ENCODE measurements at places on chromosomes 13 and 19. TPM values are rescaled to one million over a fixed set of nuclear protein-coding genes. Genes with fewer than 3 reads are reported as not detected.
A peak's percentile ranks its signal among the peaks of the same experiment; 100 is the strongest.

- no peaks in the 10 kb centered on the region for H3K36me3 ChIP-seq
- H3K4me1 ChIP-seq = peaks cover 12% of the 10 kb centered on the region
- no peaks in the 10 kb centered on the region for H3K27me3 ChIP-seq
- no peak overlapping the region for H3K4me3 ChIP-seq
- peak overlapping the region; percentile 7 for H3K27ac ChIP-seq
Measured at GRCh38 chr19:2274931-2275535, 6.9 kb downstream of the PEAK3 start.

DNA sequence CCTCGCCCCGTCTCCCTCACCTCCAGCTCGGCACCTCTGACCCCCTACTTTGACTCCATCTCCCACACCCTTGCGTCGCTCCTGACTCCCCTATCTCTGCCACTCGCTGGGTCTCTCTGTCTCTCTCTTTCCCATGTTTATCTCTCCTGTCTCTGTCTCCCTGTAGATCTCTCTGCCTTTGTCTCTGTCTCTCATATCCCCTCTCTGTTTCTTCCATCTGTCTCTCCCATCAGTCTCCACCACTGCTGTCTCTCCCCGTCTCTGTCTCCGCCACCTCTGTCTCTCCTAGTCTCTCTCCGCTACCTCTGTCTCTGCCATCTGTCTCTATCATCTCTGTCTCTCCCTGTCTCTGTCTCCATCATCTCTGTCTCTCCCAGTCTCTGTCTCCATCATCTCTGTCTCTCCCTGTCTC is 12.4 kb upstream of the BBC3 start:
- peak overlapping the region; percentile 76 for H3K4me3 ChIP-seq
- peaks cover 17% of the 10 kb centered on the region for H3K4me1 ChIP-seq
- H3K36me3 ChIP-seq = no peaks in the 10 kb centered on the region
- peak overlapping the region; percentile 87 for H3K27ac ChIP-seq

DNA sequence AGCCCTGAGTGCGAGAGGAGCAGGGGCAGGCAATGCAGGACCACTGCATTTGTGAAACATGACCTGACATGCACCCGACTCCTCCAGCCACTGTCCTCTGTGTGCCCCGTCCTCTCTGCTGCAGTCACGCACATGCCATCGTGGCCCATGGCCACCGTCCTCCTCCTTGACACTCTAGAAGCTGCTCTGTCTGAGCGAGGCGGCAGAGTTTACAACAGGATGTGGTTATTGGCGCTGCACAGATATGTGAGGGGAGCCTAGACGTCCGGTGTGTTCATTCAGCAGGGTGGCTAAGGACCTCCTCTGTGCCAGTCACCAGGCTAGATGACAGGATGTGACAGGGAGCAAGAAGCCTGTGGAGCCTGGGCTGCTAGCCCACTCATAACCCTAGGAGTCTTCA is 277.8 kb downstream of the FOXO1 start:
- H3K27me3 ChIP-seq = no peaks in the 10 kb centered on the region
- no peaks in the 10 kb centered on the region for H3K4me1 ChIP-seq
- H3K27ac ChIP-seq = no peak overlapping the region
- H3K4me3 ChIP-seq = no peak overlapping the region
- DNase-seq = no peak

DNA sequence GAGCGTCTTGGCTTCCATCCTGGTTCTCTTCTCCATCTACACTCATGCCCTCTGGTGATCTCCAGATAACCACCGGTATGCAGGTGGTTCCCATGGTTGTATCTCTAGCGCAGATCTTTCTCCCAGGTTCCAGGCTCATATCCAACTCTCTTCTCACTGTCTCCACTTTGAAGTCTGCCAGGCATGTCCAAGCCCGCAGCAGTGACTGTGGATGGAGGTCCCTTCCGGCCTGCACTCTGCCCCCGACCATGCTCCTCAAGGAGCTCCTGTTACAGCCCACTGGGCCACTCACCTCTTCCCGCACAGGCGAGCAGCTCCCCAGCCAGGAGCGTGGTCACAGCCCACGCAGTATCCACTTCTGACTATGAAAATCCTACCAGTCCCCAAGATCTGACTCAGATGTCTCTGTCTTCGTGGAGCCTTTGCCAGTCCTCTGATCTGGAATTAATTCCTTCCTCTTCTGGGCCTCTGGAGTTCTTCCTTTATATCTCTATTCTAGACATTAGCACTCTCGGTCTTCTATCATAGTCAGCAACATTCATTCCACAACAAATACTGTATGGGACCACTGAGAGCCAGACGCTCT is 100.2 kb downstream of the TEX26 start:
- H3K27me3 ChIP-seq = no peaks in the 10 kb centered on the region
- H3K36me3 ChIP-seq = no peaks in the 10 kb centered on the region
- no peak overlapping the region for H3K27ac ChIP-seq
- H3K4me3 ChIP-seq = no peak overlapping the region
- H3K4me1 ChIP-seq = peaks cover 14% of the 10 kb centered on the region

GRCh38 chr19:38952395-38953165 is 21.8 kb downstream of the MRPS12 start:
- no peak overlapping the region for H3K27ac ChIP-seq
- no peaks in the 10 kb centered on the region for H3K27me3 ChIP-seq
- no peak for DNase-seq

GRCh38 chr13:106498158-106498557 is 37.3 kb downstream of the EFNB2 start:
- no peaks in the 10 kb centered on the region for H3K36me3 ChIP-seq
- no peak for DNase-seq
- no peaks in the 10 kb centered on the region for H3K27me3 ChIP-seq
- no peaks in the 10 kb centered on the region for H3K4me1 ChIP-seq

DNA sequence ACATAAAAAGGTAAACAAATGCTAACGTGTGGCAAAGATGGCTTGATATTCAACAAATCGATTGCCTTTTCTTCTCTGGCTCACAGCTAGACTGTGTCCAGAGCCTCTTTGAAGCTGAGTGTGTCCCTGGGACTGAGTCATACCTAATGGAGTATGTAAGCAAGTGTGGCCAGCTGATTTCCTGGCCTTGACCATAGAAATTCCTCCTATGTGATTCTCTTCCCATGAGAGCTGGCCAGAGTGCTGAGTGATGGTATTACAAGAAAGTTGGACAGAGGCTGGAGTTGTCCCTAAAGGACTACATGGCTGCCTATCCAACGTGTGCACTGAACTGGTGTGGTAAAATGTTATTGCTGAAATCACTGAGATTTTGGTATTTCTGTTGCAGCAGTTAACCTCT is 320.1 kb upstream of the SLC10A2 start:
- H3K27me3 ChIP-seq = no peaks in the 10 kb centered on the region
- DNase-seq = peak; percentile 0

DNA sequence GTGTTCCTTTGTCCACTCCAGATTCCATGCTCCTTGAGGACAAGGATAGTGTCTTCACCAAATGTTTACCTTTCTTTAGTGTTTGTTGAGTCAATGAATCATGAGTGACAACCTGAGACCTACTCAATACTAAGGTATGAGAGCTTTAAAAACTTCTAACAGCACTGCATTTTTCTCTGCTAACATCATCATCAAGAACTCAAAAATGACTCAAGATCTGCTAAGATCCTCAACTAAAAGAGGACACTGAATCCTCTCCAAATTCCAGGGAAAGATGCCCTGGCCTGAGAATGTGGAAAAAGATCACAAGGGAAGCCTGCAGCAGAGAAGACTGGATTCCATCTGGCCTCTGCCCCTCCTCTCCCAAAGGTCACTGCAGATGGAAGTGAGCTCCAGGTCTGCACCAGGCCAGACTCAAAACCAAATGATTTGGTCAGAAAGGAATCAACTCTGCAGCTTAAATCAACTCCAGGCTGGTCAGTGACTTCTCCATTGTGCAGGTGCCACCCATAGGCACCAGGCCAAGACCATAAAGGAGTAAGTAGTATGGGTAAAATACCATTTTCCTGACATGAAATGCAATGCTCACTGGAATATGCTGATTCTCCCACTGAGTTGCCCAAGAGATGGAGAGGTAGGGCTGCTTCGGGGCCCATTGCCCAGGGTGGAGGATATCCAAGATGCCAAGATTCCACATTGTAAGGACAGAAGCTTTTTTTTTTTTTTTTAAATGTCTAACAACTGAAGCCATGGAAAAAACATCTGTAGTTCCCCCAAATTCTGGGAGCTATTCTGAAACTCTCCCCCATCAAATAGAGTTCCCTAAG is 89.5 kb upstream of the DOCK9 start:
- H3K4me3 ChIP-seq = no peak overlapping the region
- H3K27me3 ChIP-seq = no peaks in the 10 kb centered on the region

- H3K27ac ChIP-seq = no peak overlapping the region
- H3K36me3 ChIP-seq = no peaks in the 10 kb centered on the region
- no peaks in the 10 kb centered on the region for H3K27me3 ChIP-seq
Measured at GRCh38 chr19:6064336-6065073, 45.8 kb downstream of the RFX2 start.

GRCh38 chr13:28031896-28032288 is 43.4 kb upstream of the URAD start:
- peaks cover 15% of the 10 kb centered on the region for H3K27me3 ChIP-seq
- DNase-seq = no peak
- H3K27ac ChIP-seq = no peak overlapping the region
- no peaks in the 10 kb centered on the region for H3K36me3 ChIP-seq
- no peaks in the 10 kb centered on the region for H3K4me1 ChIP-seq

- H3K27ac ChIP-seq = peak overlapping the region; percentile 87
- H3K36me3 ChIP-seq = no peaks in the 10 kb centered on the region
- peaks cover 14% of the 10 kb centered on the region for H3K4me1 ChIP-seq
- H3K4me3 ChIP-seq = peak overlapping the region; percentile 77
Measured at GRCh38 chr13:52599848-52600603, 42.2 kb upstream of the HNRNPA1L2 start.

DNA sequence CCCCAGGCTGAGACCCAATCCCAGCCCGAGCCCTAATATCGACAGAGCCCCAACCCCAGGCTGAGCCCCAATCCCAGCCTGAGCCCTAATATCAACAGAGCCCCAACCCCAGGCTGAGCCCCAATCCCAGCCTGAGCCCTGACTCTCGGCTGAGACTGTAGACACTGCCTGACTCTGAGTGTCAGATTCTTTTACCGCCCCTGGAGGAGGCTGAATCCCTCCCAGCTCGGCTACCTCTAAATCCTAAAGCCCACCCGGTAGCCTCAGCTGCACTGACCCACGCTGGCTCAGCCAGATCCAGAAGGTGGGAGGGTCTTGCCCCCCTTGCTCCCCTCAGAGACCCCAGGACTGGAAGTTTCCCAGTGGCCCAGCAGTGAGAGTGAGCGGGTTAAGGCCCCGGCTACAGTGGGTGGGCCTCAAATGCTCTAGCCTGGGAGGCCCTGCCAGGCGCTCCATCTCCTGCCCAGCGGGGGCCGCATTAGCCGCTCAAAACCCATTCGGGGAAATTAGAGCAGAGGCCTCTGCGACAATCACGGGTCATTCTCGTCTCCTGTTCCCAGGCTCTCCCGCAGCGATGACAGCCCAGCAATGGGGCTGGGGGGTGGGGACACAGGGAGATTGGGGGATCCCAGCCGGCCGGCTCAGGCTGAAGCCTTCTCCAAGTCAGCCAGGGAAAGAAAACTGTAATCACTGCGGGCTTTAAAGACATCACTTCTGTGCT is 43.8 kb downstream of the ZNRF4 start:
- no peaks in the 10 kb centered on the region for H3K4me1 ChIP-seq
- no peak overlapping the region for H3K27ac ChIP-seq
- no peaks in the 10 kb centered on the region for H3K36me3 ChIP-seq
- no peak for DNase-seq
- H3K27me3 ChIP-seq = peaks cover 29% of the 10 kb centered on the region

DNA sequence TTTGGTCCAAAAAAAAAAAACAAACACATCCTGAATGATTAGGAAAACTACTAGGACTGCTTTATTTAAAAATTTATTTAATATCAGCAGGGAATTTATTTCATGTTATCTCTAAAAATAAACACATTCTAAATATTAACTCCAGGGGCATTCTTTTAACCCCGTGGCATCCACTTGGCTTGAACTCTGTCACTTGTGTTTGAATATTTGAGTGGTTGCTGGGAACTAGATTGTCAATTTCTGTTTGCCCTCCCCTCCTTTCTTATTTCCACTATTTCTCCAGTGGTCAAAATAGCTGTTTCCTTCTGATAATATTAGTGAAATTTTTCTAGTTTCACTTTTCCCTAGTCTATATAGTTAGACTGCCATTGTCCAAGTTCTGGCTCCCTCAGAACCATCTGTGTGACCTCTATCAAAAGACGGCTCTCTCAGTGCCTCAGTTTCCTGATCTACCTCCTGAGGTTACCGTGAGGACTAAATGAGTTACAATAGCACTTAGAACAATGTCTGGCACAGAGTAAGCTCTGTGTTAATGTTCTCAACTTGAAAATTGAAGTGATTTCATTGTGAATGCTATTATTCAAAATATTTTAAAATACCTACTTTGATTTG is 107.3 kb downstream of the FGF14 start:
- DNase-seq = no peak
- 0 out of 2 replicates have a peak, but pooled peaks cover 5% of the 10 kb centered on the region for H3K27me3 ChIP-seq
- H3K4me3 ChIP-seq = no peak overlapping the region
- H3K4me1 ChIP-seq = peaks cover 9% of the 10 kb centered on the region

- no peaks in the 10 kb centered on the region for H3K27me3 ChIP-seq
- H3K27ac ChIP-seq = no peak overlapping the region
- H3K36me3 ChIP-seq = no peaks in the 10 kb centered on the region
- no peak for DNase-seq
Measured at GRCh38 chr13:112481458-112481857, 105.3 kb downstream of the SPACA7 start.

DNA sequence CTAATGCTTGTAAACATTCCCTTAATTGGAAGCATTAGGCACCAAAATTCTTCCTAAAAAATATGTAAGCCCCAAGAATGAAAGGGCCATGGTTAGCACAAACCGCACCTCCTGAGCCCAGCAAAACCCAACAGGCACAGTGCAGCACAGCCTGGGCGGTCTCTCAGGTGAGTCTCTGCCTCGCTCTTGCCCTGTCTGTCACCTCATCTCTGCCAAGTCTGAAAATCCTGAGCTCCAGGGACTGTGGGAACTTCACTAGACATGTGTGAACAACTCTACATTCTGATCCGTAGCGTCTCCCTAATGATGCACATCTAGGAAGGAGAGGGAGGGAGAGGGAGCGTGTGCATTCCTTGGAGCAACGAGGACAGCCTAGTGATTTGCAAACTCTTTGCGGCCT is 88.8 kb upstream of the GJB6 start:
- peaks cover 32% of the 10 kb centered on the region for H3K27me3 ChIP-seq
- no peaks in the 10 kb centered on the region for H3K4me1 ChIP-seq
- no peak overlapping the region for H3K27ac ChIP-seq
- H3K4me3 ChIP-seq = no peak overlapping the region
- no peaks in the 10 kb centered on the region for H3K36me3 ChIP-seq

GRCh38 chr13:46655377-46656180 is 102.6 kb downstream of the LRCH1 start:
- no peak for DNase-seq
- no peaks in the 10 kb centered on the region for H3K36me3 ChIP-seq
- H3K4me3 ChIP-seq = no peak overlapping the region
- H3K27ac ChIP-seq = no peak overlapping the region
- H3K27me3 ChIP-seq = no peaks in the 10 kb centered on the region

Gene CGB2
- total RNA-seq = not detected

Gene POU2F2
- total RNA-seq = 1.5 TPM

Gene HOMER3
- total RNA-seq = 134 TPM
